ENCODE measurements at places on chromosomes 3 and 15. TPM values are rescaled to one million over a fixed set of nuclear protein-coding genes. Genes with fewer than 3 reads are reported as not detected.

Gene LRRN1
- not detected for total RNA-seq

Gene THSD4
- 23.6 TPM for total RNA-seq

Gene PRRT3
- total RNA-seq: 0.52 TPM

Gene MOBP
- total RNA-seq: not detected

Gene ALS2CL
- 4.0 TPM for total RNA-seq

Gene CACNA2D2
- total RNA-seq: under 0.01 TPM

Gene TBC1D2B
- total RNA-seq: 46.8 TPM

Gene COL7A1
- 0.09 TPM for total RNA-seq

Gene LMCD1
- total RNA-seq: 38.9 TPM

Gene EPHB3
- total RNA-seq: 0.09 TPM

Gene TRH
- total RNA-seq: not detected

Gene CCR5
- total RNA-seq: 0.09 TPM

Gene PPP1R14D
- not detected for total RNA-seq

Gene PLA2G4E
- not detected for total RNA-seq

Gene RASGRP1
- 0.11 TPM for total RNA-seq

Gene FAM43A
- total RNA-seq: 85.0 TPM

Gene PTX3
- total RNA-seq: 213 TPM

Gene SLC7A14
- total RNA-seq: under 0.01 TPM

Gene TEX9
- 0.34 TPM for total RNA-seq

Gene PLA1A
- total RNA-seq: 7.3 TPM

Gene OR5K1
- not detected for total RNA-seq

Gene ADAMTSL3
- total RNA-seq: 28.8 TPM

Gene ITGA11
- total RNA-seq: 13.9 TPM

Gene CLDN16
- not detected for total RNA-seq

Gene PXYLP1
- 0.43 TPM for total RNA-seq

Gene ABHD10
- 17.6 TPM for total RNA-seq

Gene ZNF501
- 4.2 TPM for total RNA-seq

Gene TMC3
- not detected for total RNA-seq

Gene CDC25A
- 5.0 TPM for total RNA-seq

Gene TUBGCP5
- total RNA-seq: 16.8 TPM

Gene SRP14
- 183 TPM for total RNA-seq

Gene LRTM1
- total RNA-seq: not detected

Gene LTK
- total RNA-seq: 0.09 TPM

Gene CSPG5
- total RNA-seq: 0.26 TPM

Data from dermis lymphatic vessel endothelial cell (primary cell).